ENCODE measurements at places on chromosomes 12 and 14.
A peak's percentile ranks its signal among the peaks of the same experiment; 100 is the strongest.

DNA sequence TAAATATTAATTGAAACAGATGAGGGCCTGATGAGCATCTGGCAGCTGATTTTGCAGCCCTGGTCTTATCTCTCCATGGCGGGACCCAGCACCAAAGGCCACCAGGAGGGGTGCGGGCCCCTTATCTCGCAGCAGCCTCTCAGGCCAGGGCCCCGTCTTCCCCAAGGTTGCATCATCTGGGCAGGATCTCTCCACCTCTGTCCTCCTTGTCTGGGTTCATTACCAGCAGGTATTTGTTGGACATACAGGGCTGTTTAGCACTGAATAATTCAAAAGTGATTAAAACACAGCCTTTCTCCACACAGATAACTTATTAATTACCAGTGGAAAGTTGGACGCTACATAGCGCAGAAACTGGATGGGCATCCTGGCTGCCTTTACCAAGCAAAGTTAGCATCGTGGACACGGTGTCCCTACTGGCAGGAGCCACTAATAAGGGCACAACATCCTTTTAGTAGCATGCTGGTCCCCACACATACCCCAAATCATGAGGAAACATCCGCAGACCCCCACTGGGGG lies 25.8 kb downstream of the TMEM120B start:
- no peak for DNase-seq

DNA sequence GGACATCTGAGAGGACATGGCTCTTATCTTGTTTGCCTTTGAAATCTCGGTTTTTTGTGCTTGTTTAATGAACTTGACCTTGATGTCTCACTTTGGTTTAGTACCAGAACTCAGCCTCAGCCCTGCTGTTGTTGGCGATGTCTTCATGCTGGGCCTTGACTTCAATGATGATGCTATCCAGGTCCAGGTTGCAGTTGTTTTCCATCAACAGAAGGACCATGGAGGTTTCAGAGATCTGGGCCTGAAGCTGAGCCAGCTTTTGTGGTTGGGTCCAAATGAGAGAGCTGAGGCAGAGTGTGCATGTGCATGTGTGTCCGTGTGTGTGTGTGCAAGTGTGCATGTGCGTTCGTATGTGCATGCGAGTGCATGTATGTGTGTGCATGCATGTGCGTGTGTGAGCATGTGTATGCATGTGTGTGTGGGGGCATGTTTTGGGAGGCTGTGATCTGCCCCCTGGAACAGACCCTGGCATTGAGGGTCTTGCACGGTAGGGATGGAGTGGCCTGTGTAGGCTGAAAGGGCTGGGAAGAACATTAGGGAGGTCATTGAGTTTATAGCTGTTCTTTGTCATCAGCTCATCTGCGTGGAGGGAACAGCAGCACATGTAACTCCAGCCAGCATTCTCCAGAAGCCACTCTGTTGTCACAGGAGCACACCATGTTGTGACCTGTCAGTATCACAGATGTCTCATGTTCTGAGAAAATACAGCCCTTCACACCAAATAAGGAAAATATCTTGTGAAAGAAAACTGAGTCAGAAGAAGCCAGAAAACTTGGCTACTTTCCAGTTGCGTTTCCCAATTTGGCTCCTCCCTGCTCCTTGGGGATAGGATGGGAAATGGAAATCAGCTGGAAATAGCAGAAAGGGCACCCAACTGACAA lies 10.0 kb upstream of the KRT82 start:
- no peak for DNase-seq

DNA sequence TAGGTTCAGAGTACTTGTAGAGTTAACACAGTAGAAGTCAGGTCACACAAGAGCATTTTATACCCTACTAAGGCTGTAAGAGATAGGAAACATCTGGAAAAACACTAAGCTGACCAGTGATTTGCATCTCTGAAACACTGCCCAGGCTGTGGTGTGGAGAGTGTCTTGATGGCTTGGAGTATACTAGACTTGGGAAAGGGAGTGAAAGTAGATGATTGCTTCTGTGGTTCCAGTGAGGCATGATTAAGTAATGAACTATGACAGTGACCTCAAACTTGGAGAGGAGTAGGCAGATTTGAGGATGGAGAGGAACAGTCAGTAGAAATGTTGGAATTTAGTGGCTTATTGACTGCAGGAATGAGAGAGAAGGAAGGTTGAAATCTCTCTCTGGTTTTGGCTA lies 201.2 kb downstream of the FLRT2 start:
- no peak for DNase-seq

DNA sequence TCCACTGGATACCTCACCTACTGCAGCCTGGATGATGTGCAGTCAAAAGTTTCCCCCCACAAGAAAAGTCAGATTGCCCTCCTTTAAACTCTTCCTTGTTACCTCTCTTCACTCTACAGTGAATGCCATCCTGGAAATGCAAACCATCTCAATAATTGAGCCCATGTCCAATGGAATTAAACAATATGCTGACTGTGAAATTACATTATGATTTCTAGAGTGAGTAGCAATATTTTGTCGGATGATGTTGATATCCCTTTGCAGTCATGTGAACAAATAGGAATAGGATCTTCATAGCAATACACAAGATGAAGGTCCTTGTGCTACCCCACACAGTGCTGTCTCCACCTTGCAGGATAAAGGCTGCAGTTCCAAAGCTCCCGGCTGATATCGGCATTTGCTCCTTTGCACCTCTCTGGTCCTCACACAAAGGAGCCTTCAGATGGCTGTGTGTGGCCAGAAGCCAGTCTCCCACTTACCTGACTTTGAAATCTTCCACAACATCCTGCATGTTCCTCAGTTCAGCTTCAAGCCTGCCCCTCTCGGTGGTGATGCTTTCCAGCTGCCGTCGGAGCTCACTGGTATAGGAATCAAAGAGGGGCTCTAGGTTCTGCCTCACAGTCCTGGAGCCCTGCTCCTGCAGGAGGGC lies 1.5 kb downstream of the KRT75 start:
- no peak for DNase-seq

- peak; percentile 17 for DNase-seq
Observed at GRCh38 chr12:121214166-121214777, 4.3 kb downstream of the P2RX4 start.

DNA sequence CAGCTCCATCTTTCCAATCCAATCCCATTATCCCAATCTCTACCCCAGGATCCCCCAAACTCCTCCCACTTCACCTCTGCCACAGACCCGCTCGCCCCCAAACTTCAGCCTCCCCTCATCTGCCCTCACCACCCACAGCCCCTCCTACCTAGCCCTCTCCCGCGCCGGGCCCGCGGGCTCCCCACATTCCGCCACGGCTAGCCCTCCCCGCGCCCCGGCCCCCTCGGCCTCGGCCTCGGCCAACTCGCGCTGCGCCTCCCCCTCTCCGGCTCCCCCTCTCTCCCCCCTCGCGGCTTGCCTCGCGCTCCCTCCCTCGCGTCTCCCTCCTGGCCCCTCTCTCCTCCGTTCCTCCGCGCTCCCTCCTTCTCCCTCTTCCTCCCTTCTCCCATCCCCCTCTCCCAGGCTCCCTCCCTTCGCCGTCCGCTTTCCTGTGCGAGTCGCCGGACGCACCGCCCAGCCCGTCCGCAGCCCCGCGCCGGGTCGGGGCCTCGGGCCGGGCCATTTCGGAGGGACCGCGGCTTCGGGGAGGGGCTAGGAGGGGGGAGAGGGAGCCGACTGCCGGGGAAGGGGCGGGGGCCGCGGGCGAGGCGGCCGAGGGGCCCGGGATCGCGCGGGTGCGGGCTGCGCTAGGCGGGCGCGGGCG lies at the start of gene ATN1:
TSS of gene ATN1 (plus strand) at position 581 of the 643 bp plus-strand sequence. CDS start 6,043 bp downstream, outside the sequence.
- DNase-seq = no peak

- no peak for DNase-seq
Observed at GRCh38 chr12:26124446-26125399, at the start of gene BHLHE41. BHLHE41 (minus strand) TSS chr12:26125037; CDS start chr12:26124779, 258 bp downstream.

GRCh38 chr14:69093631-69094421 lies 59.1 kb downstream of the DCAF5 start:
- DNase-seq = no peak

GRCh38 chr14:52063052-52063462 lies 5.8 kb downstream of the NID2 start:
- no peak for DNase-seq

- DNase-seq = no peak
Observed at GRCh38 chr14:62824086-62824485, 221.2 kb downstream of the KCNH5 start.

GRCh38 chr14:101276309-101277091 lies 284.8 kb upstream of the DIO3 start:
- DNase-seq = no peak

DNA sequence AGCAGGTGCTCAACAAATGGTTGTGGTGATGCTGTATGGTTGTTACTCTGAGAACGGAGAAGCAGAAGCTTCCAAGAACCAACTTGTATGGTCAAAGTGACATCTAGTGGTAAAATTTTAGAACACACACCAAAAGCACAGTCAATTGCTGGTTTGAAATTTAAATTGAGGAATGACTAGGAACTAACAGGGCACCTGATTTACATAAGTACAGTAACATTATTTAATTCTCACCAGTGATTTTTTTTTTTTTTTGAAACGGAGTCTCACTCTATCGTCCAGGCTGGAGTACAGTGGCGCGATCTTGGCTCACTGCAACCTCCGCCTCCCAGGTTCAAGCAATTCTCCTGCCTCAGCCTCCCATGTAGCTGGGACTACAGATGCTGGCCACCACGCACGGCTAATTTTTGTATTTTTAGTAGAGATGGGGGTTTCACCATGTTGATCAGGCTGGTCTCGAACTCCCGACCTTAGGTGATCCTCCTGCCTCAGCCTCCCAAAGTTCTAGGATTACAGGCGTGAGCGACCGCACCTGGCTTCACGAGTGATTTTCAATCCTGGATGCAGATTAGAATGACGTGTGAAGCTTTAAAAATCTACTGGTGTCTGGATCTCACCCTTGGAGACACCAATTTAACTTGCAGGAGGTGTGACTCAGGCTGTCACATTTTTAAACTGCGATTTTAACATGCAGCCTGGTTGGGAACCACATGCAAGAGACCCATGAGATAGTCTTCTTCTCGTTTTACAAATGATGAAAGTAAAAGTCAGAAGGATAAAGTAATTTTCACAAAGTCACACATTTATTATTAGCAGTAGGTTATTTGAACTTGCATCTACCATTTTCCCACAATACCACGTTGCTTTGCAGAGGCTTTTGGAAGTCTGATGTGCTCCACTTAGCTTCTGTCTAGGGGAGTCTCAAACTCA lies 14.1 kb upstream of the NUMB start:
- no peak for DNase-seq

- no peak for DNase-seq
Observed at GRCh38 chr14:39876916-39877315, 444.7 kb upstream of the FBXO33 start.

- DNase-seq = no peak
Observed at GRCh38 chr12:52417740-52418139, 11.6 kb upstream of the KRT82 start.

DNA sequence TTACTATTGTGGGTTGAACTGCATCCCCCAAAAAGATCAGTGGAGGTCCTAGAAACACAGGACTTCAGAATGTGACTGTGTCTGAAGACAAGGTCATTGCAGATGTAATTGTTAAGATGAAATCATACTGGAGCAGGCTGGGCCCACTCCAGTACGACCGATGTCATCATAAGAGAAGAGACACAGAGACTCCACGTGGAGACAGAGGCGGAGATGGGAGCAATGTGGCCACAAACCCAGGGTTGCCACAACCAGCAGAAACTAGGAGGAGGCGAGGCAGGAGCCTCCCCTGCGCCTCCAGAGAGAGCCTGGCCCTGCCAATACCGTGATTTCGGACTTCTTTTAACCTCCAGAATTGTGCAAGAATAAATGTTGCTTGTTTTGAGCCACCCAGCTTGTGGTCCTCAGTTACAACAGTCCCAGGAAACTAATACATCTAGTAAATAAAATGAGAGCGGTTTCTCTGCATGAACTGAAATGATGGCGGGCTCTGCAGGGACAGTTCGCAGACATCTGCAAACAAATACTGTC lies 25.7 kb upstream of the FZD10 start:
- DNase-seq = no peak

DNA sequence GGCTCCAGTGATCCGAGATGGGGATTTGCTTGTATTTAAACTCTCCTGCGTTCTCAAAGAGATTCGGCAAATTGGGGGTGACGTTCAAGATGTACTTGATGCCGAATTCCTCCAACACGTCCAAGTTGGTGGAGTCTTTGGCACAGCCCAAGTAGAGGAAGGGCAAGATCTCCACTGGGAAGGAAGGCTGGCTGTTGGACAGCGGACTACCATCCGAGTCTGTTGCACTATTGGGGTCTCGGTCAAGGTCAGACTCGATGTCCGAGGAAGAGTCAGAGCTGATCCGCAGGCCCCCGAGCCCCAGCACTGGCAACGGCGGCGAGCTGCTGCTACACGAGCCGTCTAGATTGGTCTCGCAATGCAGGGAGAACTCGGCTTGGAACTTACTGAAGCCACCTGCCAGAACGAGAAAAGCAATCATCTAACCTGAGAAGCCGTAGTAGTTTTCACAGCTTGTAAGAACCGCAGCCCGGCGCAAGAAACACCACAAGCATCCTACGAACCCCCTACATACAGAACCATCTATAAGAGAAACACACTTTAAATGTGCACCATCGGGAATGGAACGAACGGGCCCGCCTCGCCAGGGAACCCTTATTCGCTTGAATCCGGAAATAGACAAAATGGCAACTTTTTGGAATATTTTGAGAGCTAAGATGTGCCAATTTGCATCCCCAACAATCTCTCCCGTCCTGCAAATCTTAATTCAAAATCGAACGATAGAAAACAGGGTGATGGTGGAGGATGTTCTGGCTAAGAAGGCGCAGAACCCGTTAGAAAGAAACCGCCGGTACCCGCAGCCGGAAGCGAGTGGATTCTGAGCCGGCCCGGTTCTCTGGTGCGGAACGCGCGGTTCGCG lies 1.4 kb downstream of the DUSP6 start:
- peak; percentile 10 for DNase-seq

DNA sequence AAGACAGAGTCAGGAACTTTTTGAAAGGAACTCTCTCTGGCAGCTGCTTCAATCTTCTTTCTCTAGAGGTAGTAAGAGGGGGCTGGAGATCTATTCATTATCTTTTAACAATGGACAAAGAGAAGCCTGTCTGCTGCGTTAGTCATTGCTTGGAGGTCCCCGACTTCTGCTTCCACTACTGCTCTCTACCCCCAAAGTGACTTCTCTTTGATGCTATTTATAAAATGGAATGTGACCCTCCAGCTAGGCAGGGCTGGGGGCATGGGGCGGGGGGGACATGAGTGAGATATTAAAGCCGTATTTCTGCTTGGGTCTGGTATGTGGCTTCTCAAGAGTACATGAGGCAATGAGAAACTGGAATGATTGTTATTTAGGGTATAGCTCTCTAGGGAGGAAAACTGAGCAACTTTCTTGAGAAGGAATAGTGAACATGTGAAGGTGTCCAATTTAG lies 41.4 kb upstream of the NUDT4 start:
- no peak for DNase-seq

DNA sequence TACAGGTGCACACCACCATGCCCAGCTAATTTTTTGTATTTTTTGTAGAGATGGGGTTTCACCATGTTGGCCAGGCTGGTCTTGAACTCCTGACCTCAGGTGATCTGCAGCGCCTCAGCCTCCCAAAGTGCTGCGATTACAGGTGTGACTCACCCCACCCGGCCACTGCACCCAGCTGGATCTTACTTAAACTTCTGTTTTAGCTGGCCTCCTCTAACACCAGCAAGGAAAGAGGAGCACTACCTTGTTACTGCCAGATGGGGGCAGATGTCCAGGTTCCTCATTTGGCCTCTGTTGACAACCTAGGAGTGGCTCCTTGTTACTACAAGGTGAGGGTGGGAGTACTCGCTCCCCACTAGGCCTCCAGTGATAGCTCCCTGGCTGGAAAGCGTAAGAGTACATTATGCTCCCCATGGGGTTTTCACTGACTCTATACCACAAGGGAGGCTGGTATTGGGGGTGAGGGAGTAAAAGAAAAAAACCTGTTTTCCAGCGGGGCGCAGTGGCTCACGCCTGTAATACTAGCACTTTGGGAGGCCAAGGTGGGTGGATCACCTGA lies 13.2 kb upstream of the ARF6 start:
- peak; percentile 46 for DNase-seq

- DNase-seq = peak; percentile 26
Observed at GRCh38 chr12:95473231-95473883, 595 bp upstream of the METAP2 start.

Data from activated CD4-positive, alpha-beta T cell treated with anti-CD3 and anti-CD28 coated beads, Interleukin-2, amount 50 U/mL, for 4 hours (primary cell).